Subcutaneous adipose tissue (tissue), 4 donors: ENCODE measurements at places on chromosomes 4 and X. TPM values are rescaled to one million over a fixed set of nuclear protein-coding genes. Genes with fewer than 3 reads are reported as not detected.

Gene TEX13B
- not detected for total RNA-seq

Gene CABS1
- not detected for total RNA-seq

Gene ZNF330
- 50.9 TPM for total RNA-seq

Gene NR0B1
- total RNA-seq = 0.34 TPM

Gene WNK3
- total RNA-seq = 1.1 TPM

Gene SORBS2
- total RNA-seq = 6.8 TPM

Gene BEX2
- not detected for total RNA-seq

Gene CXorf49
- not detected for total RNA-seq

Gene CT47B1
- not detected for total RNA-seq

Gene PWWP3B
- total RNA-seq = 2.3 TPM

Gene SOWAHD
- not detected for total RNA-seq

Gene FREM3
- total RNA-seq = not detected

Gene LONRF3
- total RNA-seq = 10.8 TPM

Gene NAP1L3
- total RNA-seq = 0.51 TPM

Gene XAGE2
- total RNA-seq = not detected

Gene MRPL1
- total RNA-seq = 34.5 TPM

Gene SPP1
- total RNA-seq = 139 TPM

Gene SH2D1A
- 2.9 TPM for total RNA-seq

Gene PRSS12
- 0.17 TPM for total RNA-seq

Gene SUPT20HL2
- not detected for total RNA-seq

Gene CXCR3
- not detected for total RNA-seq

Gene JCHAIN
- 23.0 TPM for total RNA-seq

Gene UGT2B7
- not detected for total RNA-seq

Gene HPSE
- total RNA-seq = 0.75 TPM

Gene CYP4V2
- 22.2 TPM for total RNA-seq
